Caco-2 (cell line): ENCODE measurements at places on chromosomes 2 and 18.

- DNase-seq = no peak
These were observed 14.6 kb upstream of the TNS1 start for GRCh38 chr2:218017211-218018053.

- DNase-seq = no peak
These were observed 86.1 kb upstream of the ITPRID2 start for GRCh38 chr2:181805228-181806038.

DNA sequence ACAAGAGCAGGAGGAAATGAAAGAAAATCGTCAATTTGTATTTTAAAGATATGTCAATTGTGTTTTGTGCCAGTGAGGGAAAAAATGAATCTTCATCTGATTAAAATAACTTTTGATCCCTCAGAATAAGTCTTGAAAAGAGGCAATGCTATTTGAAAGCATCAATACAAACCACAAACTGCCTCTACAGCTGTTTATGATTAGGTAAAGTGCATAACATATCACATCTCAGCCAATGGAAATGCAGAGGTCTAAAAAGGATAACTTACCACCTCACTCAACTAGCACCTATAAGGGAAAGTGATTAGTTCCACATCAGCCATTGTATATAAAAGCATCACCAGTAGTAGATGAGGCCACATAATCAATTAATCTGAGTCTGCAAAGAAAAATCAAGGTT lies 492.2 kb upstream of the CDH2 start:
- DNase-seq = no peak

DNA sequence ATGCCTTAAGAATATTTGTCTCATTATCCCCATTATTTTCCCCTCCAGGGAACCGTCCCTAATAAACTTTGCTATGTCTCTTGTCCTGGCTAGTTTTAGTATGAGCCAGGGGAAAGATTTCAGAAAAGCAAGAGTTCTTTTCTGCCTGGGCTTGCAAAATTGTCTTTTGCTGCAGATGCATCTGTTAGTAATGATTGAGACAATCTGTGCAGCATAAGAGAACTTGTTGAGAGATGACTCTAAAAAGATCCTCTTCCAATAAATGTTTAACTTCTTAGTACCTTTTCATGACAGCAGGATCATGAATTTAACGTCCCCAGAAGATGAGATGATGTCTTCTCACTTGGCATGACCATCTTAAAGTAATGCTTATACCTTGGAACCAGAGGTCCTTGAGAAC lies 172.5 kb upstream of the CREB1 start:
- DNase-seq = no peak

DNA sequence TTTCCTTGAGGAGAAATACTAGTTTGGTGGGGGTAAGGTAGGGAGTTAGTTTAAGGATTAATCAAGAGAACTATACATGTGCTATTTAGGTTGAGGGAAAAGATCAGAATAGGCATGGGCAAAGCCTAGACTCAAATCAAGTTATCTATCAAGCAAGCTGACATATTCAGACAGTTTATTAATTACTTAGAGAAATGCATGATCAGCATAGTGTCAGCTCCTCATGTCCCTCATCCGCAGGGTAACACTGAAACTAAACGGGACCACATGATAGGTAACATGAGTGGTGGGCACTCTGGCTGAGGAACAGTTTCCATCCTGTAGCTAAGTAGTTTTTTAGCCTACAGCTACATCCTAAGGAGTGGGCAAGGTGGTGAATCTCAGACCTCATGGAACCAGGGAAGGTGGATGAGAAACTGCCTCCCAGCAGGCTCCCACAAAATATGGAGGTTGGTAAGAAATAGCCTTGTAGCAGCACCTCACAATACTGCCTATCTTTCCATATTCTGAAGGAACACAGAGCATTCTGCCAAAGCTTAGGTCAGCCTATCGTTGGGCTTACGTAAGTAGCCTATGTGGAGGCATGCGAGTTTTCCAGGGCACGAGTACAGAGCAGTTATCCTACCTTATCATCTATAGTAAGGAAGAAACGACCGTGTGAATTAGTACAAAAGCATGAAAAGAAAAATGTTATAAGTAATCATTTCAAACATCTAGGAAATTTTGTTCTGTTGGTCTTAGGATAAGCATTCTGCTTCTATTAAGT lies 18.4 kb downstream of the ZC3H6 start:
- no peak for DNase-seq

GRCh38 chr2:36478332-36478738 lies 119.6 kb downstream of the FEZ2 start:
- no peak for DNase-seq

DNA sequence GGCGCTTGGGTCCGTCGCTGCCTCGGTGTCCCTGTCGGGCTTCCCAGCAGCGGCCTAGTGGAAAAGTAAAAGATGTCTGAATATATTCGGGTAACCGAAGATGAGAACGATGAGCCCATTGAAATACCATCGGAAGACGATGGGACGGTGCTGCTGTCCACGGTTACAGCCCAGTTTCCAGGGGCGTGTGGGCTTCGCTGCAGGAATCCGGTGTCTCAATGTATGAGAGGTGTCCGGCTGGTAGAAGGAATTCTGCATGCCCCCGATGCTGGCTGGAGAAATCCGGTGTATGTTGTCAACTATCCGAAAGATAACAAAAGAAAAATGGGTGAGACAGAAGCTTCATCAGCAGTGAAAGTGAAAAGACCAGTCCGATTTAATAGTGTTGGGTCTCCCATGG lies 8.0 kb downstream of the HES6 start:
- no peak for DNase-seq

GRCh38 chr2:185676316-185676715 lies 62.3 kb upstream of the FSIP2 start:
- no peak for DNase-seq

DNA sequence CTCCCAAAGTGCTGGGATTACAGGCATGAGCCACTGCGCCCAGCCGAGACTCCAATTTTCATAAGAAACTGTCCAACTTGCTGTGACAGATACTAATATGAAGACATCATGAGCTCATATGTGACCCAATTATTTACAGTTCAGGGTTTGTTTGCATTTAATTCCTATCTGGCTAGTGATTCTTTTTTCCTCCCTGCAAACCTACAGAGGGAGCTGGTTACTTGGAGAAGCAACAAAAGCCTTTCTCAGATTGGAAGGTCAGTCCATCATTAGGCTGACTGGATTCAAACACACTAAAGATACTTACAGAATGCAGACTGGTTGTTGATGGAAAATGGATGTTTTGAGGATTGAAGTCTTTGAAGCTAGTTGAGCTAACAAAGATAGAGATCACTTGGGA lies 176.4 kb downstream of the ANKRD44 start:
- no peak for DNase-seq

- DNase-seq = no peak
These were observed 405.1 kb downstream of the TNS1 start for GRCh38 chr2:217597681-217598080.

- DNase-seq = no peak
These were observed 6.4 kb downstream of the IL1RL1 start for GRCh38 chr2:102317715-102318114.

- DNase-seq = peak; percentile 40
These were observed 594 bp downstream of the FAM161A start for GRCh38 chr2:61853086-61853846.

DNA sequence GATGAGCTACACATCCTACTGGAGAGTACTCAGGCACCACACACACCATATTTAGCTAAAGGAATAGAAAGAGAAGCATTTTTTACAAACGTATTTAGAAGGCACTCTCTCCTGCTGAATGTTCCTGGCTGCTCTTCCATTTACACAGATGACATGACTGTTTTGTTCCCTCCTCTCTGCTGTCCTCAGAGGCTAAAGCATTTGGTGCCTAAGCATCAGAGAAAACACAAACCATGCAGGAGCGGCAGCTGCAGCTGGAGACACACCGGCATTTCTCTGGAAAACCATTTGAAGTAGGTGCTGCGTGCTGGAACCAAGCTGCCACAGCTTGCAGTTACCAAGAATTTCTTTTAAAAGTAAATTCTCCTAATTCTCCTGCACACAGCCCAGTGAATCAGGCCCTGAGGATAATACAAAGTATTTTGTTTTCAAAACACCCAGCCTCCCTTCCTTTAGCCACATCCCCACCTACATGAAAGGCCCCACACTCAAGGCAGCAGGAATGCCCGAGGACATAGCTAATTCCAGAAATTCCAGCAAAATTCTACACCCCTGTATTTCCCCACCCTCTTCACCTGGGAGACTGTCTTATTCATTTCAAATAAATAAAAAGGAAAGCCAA lies 488.9 kb upstream of the SOX11 start:
- no peak for DNase-seq

DNA sequence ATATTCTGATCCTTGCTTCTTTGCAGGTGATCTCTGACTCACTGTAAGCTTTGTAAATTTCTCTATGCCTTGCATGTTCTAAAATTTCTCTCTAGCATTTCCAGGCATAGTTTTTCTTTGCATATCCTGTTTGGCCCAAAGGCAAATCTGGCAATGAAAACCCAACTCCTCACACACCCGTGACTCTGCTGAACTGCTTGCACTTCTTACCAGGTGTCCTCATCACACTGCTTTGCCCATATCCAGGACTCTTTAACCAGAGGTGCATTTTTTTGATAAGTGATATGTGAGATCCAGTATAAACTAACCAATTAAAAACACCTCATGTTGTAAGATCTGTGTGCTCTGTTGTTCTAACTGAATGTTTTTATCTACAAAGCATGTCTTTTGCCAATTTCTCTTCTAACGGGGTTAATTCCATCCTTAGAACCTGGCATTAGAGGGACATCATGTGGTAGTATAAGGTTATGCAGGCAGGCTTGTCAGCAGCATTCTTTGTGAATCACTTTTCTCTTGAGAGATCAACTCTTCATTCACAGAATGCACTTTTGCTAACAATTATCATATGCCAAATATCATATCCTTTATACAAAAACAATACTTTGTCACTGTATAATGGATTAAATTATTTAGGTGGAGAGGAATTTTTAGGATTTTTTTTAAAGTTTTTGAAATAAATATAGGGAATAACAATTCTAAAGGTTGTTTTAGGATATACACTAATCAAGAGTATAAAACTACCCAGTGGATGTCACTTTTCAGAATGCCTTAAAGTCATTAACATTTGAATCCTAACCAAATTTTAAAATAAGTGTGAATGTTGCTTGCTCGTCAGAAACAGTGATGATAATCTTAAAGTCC lies 20.8 kb upstream of the TMX3 start:
- DNase-seq = no peak

GRCh38 chr2:221500501-221501209 lies 71.4 kb downstream of the EPHA4 start:
- DNase-seq = no peak

DNA sequence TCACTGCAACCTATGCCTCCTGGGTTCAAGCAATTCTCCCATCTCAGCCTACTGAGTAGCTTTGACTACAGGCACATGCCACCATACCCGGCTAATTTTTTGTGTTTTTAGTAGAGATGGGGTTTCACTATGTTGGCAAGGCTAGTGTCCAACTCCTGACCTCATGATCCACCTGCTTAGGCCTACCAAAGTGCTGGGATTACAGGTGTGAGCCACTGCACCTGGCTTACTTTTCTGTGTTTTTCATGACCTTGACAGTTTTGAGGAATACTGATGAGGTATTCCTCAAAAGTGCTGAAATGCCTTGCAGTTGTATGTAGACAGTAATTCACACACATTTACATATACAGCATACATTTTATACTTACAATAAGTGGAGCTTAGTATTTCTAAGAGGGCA lies 126.1 kb downstream of the PHLPP1 start:
- DNase-seq = no peak

- DNase-seq = no peak
These were observed 27.8 kb downstream of the WDR7 start for GRCh38 chr18:56678836-56679565.

DNA sequence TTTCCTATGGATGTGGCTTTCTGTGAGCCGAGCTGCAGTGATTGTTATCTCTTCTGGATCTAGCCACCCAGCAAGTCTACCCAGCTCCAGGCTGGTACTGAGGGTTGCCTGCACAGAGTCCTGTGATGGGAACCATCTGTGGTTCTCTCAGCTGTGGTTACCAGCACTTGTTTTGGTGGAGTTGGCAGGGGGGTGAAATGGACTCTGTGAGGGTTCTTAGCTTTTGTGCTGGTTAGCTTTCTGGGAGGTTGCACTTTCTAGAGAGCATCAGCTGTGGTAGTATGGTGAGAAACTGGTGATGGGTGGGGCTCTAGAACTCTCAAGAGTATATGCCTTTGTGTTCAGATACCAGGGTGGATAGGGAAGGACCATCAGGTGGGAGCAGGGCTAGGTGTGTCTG lies 45.4 kb upstream of the MYL1 start:
- no peak for DNase-seq

- no peak for DNase-seq
These were observed 45.3 kb downstream of the FRZB start for GRCh38 chr2:182821182-182821581.

DNA sequence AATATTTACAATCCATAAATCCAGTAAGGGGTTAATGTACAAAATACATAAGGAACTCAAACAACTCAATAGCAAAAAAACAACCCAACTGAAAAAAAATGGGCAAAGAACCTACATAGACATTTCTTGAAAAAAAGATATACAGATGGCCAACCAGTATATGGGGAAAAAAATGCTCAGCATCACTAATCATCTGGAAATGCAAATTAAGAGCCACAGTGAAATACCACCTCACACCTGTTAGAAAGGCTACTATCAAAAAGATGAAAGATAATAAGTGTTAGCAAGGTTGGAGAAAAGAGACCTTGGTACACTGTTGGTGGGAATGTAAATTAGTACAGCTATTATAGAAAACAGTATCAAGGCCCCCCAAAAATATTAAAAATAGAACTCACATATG lies 14.6 kb downstream of the AP1S3 start:
- DNase-seq = no peak
